ENCODE measurements at places on chromosomes 11 and 22.

GRCh38 chr11:134060316-134060715, 8.6 kb upstream of the JAM3 start:
- no peak for DNase-seq

GRCh38 chr11:84117394-84117793, 831.2 kb upstream of the CCDC90B start:
- DNase-seq: no peak

DNA sequence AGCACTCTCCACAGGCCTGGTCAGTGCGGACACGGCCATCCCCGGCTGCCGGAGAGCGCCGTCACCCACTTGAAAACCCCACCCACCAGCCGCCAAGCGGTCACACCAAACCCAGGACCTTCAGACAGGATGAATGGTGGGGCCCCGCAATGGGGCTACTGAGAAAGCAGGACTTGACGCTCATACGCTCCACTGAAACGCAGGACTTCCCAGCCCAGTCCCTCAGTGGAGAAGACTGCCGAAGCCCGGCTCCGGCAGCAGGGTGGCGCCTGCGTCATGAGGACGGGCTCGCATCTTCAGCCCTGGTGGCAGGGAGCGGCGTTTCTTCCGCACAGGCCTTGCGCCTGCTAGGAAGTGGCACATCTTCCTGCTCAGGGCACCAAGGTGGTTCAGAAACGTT, 15.3 kb upstream of the PHLDA2 start:
- DNase-seq: no peak

GRCh38 chr11:119976805-119977560, 160.9 kb downstream of the TRIM29 start:
- no peak for DNase-seq

DNA sequence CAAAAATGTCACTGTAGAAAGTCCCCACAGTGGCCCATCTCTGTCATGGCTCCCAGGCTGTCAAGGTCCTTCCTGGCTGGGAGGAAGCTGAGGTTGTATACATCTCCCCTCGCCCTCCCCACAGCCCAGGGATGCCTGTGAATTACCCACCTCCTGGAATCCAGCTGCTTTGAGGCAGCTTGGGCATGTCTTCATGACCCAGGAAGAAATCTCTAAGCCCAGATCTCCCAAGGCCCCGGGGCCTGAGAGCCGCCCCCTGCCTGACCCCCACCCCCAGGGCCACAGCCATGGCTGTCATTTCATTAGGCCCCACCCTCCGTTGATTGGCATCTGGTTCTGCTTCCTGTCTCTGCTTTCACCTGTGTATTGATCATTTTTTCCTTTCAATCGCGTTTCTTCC, 207.5 kb downstream of the TBC1D22A start:
- no peak for DNase-seq

- no peak for DNase-seq
Observed at GRCh38 chr11:120257346-120257745, 17.4 kb downstream of the POU2F3 start.
